ENCODE measurements at places on chromosomes 4 and X.

- DNase-seq, result no peak
These were observed 46.5 kb upstream of the RELL1 start for GRCh38 chr4:37732526-37733186.

GRCh38 chr4:86972997-86973396, 38.2 kb downstream of the AFF1 start:
- no peak for DNase-seq

- DNase-seq, result no peak
These were observed 28.7 kb downstream of the RBPJ start for GRCh38 chr4:26349496-26349895.

- DNase-seq, result no peak
These were observed 58.8 kb downstream of the PPP3CA start for GRCh38 chr4:101288365-101289145.

DNA sequence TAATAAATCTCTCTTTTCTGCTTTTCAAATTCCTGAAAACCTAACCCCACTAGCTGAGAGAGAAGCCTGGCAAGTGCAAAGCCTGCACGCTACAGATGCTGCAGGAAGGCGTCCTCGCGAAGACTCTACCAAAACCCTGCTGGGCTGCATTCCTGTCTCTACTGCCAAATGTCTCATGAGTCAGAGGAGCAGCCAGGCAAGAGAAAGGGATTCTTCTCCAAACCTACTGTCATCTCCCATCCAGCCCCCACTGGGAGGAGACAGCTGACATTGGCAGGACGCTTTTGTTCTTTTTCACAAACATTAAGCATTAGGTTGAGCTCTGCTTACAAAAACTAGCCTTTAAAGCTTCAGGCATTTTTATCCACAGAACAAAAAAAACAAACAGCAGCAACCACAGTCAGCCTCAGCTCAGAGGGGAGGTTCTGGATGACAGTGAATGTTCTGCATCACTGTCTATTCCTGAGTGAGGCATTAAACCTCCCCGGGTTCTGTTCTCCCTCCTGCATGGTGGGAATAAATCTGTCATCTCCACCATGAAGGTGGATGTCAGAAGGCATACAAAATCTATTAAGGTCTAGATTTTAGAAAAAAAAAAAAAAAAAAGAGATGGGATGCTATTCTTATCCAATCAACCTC, 18.0 kb downstream of the CRMP1 start:
- no peak for DNase-seq

DNA sequence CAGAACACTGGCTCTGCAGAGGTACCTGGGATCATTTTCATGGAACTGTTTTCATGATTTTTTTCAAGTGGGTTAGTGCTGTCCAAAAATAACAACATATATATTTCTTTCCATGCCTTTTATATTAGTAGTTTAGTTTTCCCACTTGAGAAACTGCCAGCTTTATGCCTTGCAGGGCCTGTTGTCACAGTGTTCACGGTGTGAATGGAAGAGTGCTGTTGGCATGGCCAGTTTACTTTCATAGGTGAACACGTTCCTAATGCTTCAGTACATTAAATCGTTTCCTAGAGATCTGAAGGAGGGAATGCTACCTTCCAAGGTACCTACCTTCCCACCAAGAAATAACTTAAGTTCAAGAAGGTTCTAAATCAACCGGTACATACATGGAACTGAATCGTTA, 12.6 kb downstream of the DOCK11 start:
- DNase-seq, result no peak

DNA sequence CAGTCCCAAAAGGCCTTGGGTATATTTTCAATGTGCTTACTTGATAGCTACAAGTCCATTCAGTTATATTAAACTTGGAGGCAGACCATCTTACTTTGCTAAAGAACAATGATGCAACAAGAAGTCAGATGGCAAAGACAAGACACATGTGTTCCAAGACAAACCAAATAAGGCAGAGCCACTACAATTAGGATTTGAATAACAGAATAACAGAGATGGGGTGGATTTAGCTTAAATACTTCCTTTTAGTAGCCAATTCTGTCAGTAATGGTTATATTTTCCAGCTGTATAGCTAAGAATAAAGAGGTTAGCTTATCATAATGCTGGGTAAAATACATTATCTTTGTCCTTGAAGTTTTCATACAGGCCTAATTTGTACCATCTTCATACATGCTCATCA, 37.7 kb upstream of the FRAS1 start:
- no peak for DNase-seq

- no peak for DNase-seq
These were observed 8.8 kb downstream of the GPRIN3 start for GRCh38 chr4:89298788-89299152.

GRCh38 chrX:95949588-95949987, 735.1 kb upstream of the DIAPH2 start:
- DNase-seq, result no peak

GRCh38 chrX:69014200-69014599, 151.1 kb downstream of the PJA1 start:
- DNase-seq, result no peak

- DNase-seq, result no peak
These were observed 143.1 kb upstream of the BCOR start for GRCh38 chrX:40240844-40241243.

- no peak for DNase-seq
These were observed 36.7 kb downstream of the DIAPH2 start for GRCh38 chrX:96721354-96721753.

GRCh38 chrX:53223068-53223693, 1.8 kb downstream of the KDM5C start:
- DNase-seq, result peak; percentile 8

- no peak for DNase-seq
These were observed 64.7 kb downstream of the NBDY start for GRCh38 chrX:56793521-56794320.

GRCh38 chr4:162509333-162509732, 345.5 kb upstream of the FSTL5 start:
- no peak for DNase-seq

DNA sequence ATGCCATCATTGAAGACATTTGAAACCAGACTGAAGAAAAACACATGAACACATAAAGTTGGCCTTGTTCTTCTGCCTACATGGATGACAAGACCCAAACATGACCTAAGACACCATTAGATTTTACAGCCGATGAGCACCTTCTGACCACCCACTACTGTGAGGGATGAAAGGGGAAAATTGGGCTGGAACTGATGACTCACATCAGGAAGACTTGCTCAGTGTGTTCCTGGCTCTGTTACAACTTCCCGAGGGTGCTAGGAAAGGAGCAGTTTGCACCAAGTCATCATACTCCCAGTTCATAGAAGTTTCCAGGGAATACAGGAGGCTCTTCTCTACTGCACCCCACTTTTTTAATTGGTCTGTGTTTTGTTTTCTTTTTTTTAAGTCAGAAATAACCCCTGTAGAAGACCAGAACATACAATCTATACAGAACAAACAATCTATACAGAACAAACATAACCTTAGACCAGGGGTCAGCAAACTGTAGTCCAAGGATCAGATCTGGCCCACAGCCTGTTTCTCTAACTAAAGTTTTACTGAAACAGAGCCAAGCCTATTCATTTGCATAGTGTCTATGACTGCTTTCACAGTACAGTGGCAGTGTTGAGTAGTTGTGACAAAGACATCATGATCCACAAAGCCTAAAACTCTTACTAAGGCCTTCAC, 25.3 kb downstream of the BTC start:
- DNase-seq, result no peak

DNA sequence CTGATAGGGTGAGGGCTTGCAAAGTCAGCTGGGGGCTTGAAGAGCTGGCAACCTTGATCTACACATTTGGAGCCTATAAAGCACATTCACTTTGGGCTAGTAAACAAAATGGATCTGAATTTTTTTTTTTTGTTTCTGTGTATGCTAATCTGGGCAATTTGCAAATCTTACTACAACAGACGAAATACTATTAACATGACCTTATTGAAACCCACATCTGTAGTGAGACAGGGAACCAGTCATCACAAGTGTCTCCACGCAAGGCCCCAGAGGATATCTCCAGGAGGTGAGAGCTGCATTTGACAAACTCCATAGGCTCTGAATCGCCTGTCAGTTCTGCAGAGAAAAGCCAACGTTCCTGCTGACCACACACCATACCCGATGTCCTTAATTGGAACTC, 33.0 kb upstream of the TFDP3 start:
- no peak for DNase-seq

DNA sequence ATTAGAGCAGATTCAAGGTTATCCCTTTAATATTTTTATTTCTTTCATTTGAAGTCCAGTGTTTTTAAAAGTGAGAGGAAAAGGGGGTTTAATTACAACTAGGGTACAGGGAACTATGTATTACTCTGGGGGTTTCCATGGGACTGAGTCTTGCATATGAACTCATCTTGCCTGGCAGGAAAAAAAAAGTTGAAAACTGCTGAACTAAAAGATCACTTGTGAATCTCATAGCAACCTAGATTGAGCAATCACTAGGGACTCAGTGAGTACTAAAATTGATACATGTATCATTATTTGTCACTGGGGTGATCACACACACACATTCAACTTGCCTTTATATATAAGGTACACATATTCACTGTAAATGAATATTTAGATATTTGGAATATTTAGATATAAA, 180.7 kb upstream of the SFRP2 start:
- DNase-seq, result no peak

DNA sequence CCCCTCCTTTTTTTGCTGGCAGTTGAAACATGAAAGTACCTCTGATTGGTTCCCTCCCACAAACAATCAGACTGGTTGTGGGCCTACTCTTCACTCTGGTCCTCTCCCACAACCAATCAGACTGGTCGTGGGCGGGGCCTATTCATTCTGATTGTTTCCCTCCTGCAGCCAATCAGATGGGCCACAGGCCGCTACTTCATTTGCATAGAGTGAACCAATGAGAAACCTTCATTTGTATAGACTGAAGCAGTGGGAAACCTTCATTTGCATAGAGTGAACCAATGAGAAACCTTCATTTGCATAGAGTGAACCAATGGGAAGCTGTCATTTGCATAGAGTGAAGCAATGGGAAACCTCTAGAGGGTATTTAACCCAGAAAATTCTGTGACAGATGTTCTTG, 55.2 kb downstream of the TRMT44 start:
- no peak for DNase-seq

DNA sequence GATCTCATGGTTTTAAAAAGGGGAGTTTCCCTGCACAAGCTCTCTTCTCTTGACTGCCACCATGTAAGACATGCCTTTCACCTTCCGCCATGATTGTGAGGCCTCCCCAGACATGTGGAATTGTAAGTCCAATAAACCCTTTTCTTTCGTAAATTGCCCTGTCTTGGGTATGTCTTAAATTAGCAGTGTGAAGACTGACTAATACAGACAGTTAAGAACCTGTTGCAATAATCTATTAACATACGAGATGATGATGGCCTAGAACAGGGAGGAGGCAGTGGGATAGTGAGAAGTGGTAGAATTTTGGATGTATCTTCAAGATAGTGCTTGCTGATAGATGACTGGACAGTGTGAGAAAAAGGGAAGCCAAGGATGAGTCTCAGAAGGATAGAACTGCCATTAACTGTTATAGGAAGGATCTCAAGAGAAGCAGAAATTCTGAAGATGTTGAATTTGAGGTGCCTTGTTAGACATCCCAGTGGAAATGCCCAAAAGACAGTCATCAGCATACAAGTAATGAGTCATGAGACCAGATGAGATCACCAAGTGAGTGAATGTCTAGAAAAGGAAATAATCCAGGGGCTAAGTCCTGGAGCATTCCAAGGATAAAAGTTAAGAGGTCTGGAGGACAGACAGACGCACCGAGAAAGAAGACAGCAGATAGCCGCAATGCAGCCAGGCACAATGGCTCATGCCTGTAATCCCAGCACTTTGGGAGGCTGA, 38.8 kb upstream of the UGDH start:
- no peak for DNase-seq

Data from gastrocnemius medialis (tissue), 4 donors.